ENCODE measurements at places on chromosomes 2 and 18.
A peak's percentile ranks its signal among the peaks of the same experiment; 100 is the strongest.

DNA sequence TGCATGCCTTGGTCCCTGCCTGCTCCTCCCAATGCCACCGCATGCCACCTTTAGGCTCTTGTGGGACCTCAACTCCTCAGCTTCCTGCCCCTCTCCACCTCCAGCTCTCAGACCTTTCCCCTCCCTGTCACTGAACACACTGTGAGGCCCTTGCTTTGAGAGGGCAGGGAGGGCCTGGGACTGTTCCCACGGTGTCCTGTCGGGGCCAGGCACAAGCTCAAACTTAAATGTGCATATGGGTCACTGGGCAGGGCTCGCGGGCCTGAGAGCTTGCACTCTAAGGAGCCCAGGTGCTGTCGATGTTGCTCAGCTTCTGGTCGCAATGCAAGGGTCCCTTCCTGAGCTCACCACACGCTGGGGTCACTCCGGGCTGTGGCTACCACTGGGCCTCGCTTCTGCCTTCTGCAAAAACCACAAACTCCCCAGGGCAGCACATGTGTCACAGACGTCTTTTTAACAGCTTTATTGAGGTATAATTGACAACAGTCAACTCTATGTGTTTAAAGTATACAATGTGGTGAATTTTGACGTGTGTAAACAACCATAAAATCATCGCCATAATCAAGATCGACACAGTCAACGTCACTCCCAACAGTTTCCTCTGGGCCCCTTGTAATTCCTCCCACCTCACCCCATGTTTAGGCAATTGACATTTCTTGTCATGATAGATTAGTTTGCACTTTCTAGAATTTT is 11.9 kb upstream of the B3GNT7 start:
- no peak for DNase-seq

GRCh38 chr18:53551868-53552426 is 672.5 kb downstream of the MBD2 start:
- no peak for DNase-seq

DNA sequence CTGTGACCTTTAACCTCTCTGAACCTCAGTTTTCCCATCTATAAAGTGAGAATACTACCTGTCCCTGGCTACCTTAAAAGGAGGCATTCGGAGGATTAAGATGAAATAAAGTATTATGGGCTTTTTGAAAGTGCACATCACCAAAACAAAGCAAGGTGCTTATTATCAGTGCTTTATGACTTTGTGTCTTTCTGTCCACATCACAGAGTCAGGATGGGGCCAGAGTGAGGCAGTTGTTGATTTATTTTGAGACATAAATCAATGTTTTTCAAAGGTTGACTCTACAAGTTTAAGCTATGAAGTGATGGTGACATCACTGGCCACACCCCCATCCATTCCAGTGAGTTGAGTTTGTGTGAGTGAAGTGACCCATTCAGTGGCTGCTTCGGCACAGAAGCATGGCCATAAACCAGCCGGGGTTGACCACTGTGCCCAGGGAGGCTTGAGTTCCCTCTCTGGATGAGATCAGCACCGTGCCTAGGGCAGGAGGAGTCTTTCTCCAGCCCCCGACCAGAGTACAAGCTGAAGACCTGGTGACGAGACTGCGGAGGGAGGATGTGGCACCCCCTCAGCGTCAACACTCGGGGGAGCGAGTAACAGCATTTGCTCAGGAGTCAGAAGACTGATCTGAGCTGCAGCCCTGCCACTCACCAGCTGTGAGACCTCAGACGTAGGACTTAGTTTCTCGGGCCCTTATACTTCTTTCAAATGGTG is 89.0 kb upstream of the PPP1CB start:
- no peak for DNase-seq

GRCh38 chr2:135226961-135227360 is 174.9 kb downstream of the RAB3GAP1 start:
- DNase-seq: no peak

DNA sequence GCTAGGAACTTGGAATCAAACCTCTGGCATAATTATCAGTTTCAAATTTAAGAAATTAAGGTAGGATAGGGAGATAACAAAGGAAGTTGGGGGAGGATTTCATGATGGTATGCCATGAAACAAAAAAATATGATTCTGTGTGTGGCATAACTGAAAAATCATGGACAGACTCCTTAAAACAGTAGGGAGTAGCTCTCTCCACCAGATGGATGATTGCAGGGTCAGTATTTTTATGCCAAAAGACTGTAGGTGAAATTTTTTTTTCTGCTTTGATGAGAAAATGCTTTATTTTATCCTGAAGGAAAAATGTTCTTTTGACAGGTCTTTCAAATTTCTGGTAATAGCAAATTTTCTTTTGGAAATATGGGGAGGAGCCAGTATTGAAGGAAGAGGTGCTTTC is 94.3 kb downstream of the TRABD2A start:
- no peak for DNase-seq

DNA sequence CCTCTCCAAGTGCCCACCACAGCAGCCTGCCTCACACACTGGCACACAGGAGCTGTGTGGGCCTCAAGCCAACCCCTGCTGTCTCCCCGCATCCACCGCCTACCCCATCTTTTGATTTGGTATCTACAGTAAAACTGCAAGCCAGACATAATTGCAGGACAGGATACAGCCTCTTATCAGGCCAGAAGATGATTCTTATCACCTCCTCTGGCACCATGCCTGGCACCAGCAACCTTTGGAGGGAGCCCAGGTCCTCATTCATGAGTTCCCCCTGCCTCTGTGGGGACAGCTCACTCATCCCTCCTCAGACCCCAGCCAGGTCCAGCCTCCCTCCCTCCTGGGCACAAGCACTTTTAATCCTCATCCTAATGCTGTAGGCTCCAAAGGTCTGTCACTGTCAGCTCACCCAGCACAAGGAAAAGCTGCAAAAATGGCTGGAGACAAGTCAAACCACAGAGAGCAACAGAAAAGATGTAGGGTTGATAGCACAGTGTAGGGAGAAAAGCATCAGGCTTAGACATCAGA is 9.7 kb downstream of the RAB11FIP5 start:
- DNase-seq: no peak

DNA sequence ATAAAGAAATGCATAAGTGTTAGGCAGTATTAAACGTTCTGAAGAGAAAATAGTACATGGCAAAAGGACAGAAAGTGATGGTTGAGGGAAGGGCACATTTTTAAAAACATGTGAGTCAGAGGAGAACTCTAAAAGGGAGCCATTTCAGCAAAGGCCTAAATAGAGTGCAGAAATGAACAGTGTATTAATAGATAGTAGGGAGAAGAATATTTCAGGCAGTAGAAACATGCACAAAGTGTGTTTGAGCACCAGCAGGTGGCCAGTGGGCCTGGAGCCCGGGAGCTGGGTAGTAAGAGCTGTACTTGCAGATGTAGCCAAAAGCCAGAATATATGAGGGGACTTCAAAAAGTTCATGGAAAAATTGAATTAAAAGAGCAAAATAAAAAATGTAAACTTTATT is 288.1 kb upstream of the FIGN start:
- DNase-seq: no peak

GRCh38 chr18:58100154-58100553 is 56.1 kb downstream of the NEDD4L start:
- DNase-seq: no peak

- DNase-seq: no peak
Measured at GRCh38 chr2:158779621-158780020, 15.5 kb upstream of the DAPL1 start.

- no peak for DNase-seq
Measured at GRCh38 chr2:162232027-162232426, 11.2 kb downstream of the FAP start.

GRCh38 chr2:1750933-1751766 is 6.8 kb upstream of the PXDN start:
- peak; percentile 49 for DNase-seq

- DNase-seq: no peak
Measured at GRCh38 chr2:72965770-72966450, 48.6 kb downstream of the EMX1 start.

DNA sequence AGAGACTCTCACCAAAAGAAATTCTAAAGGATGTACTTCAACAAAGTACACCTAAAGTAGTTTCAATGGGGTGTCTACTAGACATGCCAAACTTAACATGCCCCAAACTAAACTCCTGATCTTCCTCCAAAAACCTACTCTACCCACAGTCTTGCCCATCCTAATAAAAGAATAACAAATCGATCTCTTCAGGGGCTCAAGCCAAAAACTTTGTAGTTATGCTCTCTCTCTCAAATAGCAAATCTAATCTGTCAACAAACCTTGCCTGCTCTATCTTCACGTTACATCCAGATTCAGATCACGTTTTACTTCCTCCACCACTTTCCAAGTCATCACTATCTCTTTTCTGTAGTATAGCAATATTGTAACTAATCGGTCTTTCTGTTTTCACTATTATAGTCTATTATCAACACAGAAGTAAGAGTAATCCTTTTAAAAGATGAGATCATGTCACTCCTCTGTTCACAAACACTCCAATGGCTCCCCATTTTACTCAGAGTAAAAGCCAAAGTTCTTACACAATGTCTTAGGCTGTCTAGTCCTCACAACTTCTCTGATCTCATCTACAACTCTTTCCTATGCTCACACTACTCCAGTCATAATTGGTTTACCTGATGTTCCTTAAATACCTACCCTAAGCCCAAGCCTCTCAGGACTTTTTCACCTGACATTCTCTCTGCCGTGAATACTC is 79.9 kb downstream of the THADA start:
- DNase-seq: no peak

GRCh38 chr2:225693259-225693658 is 293.7 kb downstream of the NYAP2 start:
- no peak for DNase-seq

- DNase-seq: no peak
Measured at GRCh38 chr2:192948316-192948715, 753.6 kb upstream of the TMEFF2 start.

DNA sequence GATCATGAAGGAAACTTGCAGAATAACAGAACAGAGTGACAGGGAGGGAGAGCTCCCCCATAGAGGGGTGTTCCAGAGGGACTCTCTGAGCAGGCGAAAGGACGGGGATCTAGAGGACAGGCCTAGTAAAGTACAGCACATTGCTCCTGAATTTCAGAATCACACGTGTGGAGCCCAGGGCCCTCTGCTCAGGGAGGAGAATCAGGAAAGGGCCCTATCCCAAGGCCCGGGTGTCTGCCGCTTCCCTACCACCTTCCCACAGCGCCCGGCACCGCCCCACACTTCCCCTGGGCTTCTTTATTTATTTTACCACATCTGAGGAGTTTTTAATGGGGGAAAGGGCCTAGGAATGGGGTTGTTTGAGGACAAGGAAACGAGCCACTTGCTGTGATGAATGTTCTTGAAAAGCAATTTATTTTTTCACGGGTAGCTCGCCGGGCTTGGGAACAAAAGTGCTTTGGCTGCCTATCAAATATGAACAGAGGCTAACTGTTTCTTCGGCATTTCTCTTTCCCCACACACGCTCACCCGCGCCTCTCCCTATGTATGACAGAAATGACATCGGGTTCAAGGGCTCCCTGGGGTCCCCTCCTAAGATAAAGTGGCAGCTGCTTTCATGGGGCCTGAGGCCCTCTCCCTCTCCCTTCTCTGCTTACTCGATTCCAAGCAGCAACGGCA is 79.3 kb upstream of the GLI2 start:
- DNase-seq: no peak

DNA sequence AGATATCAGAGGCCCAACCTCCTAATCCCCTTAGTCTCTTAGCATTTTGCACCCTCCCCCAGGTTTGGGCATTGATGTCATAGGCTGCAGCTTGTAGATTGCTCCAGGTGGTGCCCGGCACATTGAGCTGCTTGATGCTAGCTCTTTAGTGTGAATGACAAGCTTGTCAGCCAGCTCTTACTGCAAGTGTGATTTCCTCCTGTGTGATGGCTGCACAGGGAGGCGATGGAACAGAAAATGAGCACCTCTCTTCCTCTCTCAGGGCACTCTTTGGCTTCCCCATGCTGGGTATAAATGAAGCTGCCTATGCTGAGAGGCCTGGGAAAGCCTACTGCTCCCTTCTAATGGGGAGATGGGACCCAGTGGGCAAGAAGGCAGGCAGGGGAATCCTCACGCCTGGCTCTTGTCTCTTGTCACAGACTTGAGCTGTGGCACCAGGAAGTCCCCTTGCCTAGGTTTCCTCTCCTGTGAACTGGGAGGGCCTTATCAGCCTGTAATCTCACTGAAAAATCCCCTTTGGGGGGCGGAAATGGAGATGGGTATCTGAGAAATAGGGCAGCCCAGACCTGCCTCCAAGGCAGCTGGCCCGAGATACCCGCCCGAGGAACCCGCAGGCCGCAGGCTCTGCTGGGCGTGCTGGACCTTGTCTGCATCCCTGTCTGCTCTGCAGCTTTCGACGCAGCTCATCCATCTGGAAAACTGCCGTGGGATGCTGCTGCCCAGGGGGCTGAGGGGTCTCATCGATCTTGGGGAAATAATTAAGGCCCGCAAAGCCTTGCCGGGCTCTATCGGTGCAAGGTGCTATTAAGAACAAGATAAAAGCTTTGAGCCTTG is 163.5 kb upstream of the CXCR4 start:
- no peak for DNase-seq

- no peak for DNase-seq
Measured at GRCh38 chr2:112160283-112161250, 22.4 kb downstream of the FBLN7 start.

DNA sequence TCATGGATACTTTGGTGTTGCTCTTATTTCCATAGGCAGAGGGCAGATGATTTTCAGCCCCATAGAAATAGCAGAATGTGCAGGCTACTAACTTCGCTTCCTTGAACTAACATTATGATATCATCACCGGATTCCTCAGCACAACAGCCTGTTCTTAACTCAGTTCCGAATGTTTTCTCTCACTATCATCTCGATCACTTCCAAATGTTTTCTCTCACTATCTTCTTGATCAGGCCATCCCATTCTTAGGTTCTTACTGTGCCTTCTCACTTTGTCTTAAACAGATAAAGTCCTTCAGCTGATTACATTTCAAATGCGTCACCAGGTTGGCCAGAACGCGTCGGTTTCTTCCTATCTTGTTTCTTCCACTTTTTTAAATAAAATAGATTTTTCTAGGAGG is 11.4 kb upstream of the MBD2 start:
- no peak for DNase-seq

DNA sequence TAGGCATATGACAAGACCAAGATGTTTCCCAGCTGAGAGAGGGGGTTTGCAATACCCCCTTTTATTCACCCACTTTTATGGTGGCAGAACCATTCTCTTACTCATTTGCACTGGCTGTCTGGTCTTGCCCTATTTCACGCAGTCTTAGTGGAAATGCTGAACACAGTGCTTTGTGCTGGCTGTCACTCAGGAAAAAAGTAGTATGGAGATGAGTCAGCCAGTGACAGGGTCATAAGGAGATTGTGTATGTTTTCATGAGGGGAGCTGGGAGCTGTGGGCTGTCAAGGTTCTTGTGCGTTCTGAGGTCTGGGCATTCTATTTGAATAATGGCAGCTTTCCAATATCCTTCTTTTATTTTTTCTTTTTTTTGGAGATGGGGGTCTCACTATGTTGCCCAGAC is 10.9 kb upstream of the CNRIP1 start:
- no peak for DNase-seq

- no peak for DNase-seq
Measured at GRCh38 chr18:79629249-79629558, 50.4 kb upstream of the CTDP1 start.

- DNase-seq: no peak
Measured at GRCh38 chr2:159637240-159637639, 20.9 kb upstream of the BAZ2B start.

GRCh38 chr2:207599636-207600035 is 25.6 kb downstream of the METTL21A start:
- DNase-seq: no peak

- no peak for DNase-seq
Measured at GRCh38 chr2:163255086-163255485, 416.5 kb upstream of the KCNH7 start.

- no peak for DNase-seq
Measured at GRCh38 chr18:46160050-46160798, 56.0 kb downstream of the HAUS1 start.

GRCh38 chr18:24486684-24487083 is 26.2 kb downstream of the HRH4 start:
- DNase-seq: no peak

Data from NCI-H1105 (cell line).